ENCODE measurements at places on chromosomes 4 and X.

DNA sequence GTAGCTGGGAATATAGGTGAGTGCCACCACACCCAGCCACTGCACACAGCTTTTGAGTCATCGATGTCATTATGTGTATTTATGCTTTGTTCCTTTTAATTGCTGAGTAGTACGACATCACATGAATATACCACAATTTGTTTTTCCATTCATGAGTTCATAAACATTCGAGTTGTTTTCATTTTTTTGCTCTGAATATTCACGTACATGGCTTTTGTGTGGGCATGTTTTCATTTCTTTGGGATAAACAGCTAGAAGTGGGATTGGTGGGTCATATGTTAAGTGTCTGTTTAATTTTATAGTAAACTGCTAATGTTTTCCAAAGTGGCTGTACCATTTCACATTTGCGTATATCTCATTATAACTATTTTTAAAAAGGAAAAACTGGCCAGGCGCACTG lies 45.1 kb upstream of the KDR start:
- DNase-seq, result no peak

- DNase-seq, result no peak
Measured at GRCh38 chr4:35250761-35251160, 993.6 kb downstream of the ARAP2 start.

DNA sequence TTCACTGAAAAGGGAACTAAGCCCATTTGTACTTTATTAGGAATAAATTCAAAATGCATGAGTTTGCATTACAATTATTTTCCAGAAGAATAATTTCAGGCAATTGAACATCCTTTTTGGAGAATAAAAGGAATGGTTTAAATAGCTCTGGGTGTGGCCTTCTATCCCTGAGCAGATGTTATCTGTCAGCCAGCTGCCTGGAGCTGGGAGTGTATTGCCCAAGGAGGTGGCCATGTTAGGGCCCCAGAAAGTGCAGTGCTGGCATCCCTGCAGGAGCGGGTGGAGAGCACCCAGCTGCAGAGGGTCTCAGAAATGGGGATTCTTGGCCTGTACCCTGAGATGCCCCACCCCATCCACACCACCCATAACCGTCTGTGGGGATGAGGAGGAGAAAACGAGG lies 21.6 kb upstream of the VEGFD start:
- DNase-seq, result no peak

DNA sequence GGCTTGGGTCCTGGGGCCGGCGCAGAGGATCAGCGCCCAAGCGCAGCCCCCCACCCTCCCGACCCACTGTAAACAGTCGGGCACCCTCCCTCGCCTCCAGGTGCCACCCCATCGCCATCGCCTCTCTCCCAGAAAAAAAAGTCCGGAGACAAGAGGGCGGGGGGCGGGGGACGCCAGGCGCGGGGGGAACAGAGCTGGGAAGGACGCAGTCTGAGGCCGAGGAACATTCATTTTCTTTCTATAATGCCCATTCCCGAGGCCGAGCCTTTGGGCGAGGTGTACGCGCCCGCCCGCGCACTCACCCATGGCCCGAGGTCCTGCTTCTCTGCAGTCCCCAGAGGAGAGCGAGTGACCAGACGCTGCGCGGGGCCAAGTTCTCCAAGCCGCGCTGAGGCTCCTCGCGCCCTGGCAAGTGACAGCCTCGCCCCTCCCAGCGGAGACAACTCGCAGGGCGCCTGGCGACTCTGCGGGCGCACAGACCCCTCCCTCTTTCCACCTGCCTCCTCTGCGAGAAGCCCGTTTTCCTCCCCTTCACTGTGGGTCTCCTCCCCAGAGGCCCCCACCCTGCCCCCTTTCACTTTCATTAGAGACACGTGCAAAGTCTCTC lies 63.5 kb upstream of the WDR17 start:
- DNase-seq, result peak; percentile 12

DNA sequence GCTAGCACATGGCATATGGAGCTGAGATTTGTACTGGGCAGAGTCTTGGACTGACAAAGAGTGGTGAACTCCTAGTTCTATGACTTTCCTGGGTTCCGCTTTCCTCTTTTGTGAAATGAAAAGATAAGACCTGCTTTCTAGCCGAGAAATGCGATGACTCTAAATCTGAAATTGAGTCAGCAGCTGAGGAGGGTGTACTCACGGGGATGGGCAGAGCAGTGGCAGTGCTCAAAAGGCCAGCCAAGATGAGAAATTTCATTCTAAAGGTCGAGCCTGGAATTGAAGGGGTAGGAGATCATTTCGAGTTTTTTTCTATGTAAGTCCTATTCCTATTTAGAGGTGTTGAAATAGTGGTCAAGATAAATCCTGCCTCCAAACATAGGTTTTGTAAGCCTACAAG lies 47.0 kb downstream of the NUDT9 start:
- DNase-seq, result no peak

- no peak for DNase-seq
Measured at GRCh38 chrX:78333521-78333920, 6.1 kb upstream of the CYSLTR1 start.
